Stimulated activated CD8-positive, alpha-beta memory T cell treated with anti-CD3 and anti-CD28 coated beads, Interleukin-7, amount 100 ng/mL, for 24 hours (primary cell): ENCODE measurements at places on chromosomes 4 and X.

DNA sequence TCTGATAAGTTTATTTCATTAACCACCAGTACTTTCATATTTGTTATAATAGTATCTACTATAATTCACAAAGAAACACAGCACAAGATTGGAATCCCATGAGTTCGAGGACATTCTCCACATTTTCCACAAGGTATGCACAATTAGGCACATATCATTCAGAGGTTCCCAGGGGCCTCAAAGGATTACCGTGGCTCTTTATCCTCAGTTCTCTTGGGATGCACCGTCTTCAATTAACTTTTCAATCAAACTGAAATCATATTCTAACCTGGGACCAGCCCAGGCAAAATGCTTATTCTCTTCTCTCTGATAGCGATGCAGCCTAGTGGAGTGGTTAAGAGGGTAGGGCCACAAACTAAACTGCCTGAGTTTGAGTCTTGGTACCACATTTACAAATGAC, 242.6 kb upstream of the RASGEF1B start:
- DNase-seq, result no peak

DNA sequence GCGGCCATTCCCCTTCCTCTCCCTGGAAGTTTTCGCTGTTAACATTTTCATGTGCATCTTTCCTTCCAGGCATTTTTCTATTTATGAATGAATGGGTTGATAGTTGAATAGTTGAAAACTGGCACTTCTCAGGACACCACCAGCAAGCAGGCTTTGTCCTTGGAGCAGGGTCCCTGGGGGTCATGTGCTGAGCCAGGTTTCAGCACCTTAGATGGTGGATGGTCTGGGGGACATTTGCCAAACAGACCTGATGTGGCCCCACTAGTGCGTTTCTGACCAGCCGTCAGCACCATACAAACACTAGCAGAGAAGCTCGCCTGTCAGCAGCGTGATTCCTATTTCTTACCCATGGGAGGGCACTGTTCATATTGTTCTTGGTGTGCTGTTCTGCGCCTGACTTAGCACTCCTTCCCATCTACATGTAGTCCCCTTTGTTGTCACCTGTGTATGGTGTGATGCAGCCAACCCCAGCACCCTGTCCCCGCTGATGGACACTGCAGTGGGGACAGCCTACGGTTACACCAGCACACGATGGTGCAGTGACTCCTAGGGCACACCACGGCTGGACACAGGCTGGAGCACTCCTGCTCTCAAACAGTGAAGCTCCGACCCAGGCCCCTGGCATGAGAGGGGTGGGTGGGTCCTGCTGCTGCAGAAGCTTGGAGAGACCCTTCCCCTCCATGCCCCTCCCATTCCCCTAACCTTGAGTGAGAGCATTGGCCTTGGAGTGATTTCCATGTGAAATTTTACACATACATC, 27.2 kb upstream of the WFS1 start:
- DNase-seq, result no peak

GRCh38 chr4:116328261-116328860, 757.0 kb downstream of the TRAM1L1 start:
- no peak for DNase-seq

- DNase-seq, result no peak
Observed at GRCh38 chr4:26013629-26014028, 99.6 kb downstream of the SMIM20 start.

GRCh38 chr4:177023951-177024350, 231.2 kb upstream of the VEGFC start:
- DNase-seq, result no peak

GRCh38 chr4:139951021-139951420, 203.0 kb downstream of the MAML3 start:
- no peak for DNase-seq

- DNase-seq, result no peak
Observed at GRCh38 chr4:173556398-173557131, 26.5 kb upstream of the HAND2 start.

DNA sequence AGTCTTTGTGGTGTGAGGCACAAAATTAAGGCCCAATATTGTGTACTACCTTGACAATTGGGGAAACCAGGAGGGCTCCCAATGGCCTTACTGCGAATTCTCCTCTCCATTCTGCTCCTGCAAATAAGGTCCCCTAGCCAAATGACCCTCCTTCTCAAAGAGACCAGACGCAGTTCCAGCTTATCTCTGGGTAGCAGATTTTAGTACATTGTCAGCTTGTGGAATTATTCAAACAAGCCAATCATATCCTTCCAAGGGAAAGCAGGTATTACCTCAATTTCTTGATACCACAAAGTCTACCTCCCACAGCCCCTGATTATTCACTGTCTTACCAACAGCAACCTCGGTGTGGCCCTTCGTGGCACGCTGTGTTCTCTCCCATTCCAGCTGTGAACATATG, 7.8 kb upstream of the ZBTB33 start:
- no peak for DNase-seq

- no peak for DNase-seq
Observed at GRCh38 chr4:185357211-185357610, 38.5 kb downstream of the LRP2BP start.

DNA sequence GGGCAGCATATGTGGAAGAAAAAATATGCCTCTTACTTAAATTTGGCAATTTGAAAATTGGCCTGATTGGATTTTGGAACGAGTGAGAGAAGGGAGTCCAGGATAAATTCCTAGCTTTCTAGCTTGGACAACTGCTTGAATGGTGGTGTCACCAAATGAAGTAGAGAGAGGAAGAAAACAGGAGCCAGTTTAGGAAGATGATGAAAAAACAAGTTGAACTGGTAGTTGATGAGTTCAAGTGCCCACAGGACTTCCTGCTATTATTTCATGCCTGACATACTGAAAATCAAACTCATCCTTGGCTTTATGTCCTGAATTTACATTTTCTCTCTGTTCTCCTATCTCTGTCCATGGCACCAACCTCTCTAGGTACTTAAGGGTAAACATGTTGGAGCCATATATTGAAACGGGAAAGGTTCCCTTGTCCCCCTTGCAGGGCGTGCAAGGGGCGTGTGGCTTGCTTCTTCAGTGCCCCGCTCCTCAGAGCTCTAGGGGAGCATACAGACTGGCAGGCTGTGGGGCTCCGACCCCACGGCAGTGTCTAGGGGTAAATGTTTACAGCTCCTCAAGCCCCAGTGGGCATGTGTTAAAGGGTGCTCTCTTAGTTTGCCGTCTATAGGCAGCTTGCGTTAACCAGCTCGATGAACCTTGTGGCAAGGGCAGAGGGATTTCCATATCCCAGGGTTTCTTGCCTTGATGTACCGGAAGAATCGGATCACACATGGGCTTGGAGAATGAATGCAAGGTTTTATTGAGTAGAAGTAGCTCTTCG, 250.7 kb upstream of the PGRMC2 start:
- no peak for DNase-seq

DNA sequence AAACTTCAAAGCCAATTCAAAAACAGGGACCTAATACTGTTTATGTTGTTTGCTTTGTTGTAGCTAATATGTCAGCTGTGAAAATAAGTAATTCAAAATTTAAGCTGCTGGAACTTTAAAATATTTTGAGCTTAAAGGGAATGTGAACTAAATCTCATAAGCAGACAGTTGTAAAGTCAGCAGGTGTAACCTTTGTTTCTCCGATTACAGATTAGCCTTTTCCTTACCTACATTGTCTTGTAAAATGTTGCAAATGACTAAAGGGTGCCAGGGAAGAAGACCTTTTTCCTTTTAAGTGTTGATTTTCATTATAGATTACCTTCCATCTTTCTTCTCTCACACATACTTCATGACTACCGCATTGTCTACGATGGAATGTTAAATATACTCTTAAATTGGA, 405.1 kb downstream of the KCNIP4 start:
- no peak for DNase-seq

DNA sequence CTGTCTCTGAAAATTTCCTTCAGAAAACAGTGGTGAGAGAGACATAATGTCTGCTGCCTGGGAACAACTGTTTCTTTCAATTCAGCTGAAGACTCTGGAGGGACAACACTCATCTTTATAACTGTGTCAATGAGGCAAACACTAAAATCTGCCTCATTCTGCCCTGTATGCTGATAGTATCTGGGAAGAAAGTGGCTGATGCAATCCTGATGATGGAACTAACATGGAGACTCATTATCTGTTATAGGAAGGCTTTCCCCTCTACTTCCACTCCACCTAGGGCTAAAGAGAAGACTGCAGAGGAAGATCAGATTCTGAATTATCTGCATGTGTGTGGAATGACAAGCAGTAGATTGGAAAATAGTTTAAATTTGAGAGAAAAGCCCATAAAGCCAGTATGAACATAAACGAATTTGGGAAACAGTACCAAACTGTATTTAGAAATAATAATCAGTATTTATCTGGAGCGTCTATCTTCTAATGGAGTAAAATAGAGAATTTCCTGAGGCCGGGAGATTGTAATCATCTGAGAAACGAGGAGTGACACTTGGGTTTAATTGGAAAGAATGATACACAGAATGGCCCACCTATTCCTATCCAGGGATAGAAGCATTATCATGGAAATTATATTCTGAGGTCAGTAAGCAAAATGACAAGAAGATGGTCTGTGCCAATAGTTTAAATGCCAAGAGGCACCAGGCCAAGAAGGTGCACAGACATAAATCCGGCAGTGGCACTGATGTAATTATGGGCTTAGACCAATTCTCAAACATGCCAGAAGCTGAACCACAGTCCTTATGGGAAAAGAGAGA, 85.4 kb downstream of the SHISA3 start:
- DNase-seq, result no peak

DNA sequence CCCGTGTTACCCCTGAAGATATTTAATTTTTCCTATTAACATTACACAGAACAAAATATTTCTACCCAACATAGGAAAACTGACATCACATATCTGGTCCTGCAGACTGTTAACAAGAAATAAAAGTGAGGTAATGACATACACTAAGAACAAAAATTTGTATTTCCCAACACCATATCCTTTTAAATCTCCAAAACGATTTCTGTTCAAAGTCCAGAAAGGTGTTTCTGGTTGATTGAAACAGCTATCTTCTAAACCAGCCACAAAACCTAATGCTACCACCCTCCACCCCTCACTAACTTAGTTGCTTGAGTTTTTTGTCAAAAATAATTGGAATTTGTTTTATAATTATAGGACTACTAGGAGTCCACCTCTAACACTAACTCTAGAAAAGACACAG, 7.1 kb downstream of the ANKRD50 start:
- no peak for DNase-seq

- no peak for DNase-seq
Observed at GRCh38 chr4:104330125-104330905, 164.4 kb downstream of the CXXC4 start.

- DNase-seq, result no peak
Observed at GRCh38 chr4:2068566-2068965, 9.4 kb downstream of the NAT8L start.

GRCh38 chr4:19721587-19721986, 530.1 kb upstream of the SLIT2 start:
- no peak for DNase-seq

GRCh38 chr4:164440199-164440598, 313.7 kb upstream of the SMIM31 start:
- no peak for DNase-seq

DNA sequence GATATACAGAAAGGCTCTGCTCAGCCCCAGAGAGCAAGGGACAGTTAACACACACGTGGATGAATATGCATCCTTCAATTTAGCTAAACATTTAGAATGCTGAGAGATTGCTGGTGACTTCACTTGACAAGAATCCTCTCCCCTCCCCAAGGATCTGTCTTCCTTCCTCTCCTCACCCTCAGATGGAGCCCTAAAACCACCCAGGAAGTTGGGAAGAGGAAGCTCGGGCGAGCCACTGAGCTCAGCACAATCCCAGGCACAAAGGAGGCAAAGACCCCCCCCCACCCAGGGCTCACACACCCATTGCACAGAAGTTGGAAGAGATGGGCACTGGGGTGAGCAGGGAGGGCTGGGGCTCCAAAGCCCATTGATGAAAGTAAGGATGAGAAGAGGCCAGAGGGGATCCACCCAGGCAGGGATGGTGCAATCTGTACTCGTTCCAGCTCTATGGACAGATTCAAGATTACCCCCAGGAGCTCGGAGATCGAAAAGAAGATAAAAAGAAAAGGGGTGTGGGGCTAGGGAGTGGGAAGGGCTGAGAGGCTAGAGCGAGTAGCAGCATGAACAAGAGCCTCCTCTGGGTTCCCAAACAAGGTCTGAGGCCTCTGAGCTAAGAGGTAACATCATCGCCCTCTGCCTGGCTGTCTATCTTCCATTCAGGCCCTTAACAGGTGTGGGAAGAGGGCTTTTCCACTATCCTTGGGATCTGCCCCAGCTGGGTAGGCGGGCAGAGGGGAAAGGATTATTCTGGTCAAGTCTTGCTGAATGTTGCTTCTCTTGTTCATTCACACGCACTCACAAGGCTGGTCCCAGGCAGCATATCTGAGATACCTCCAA, 1.2 kb downstream of the TFE3 start:
- DNase-seq, result no peak

DNA sequence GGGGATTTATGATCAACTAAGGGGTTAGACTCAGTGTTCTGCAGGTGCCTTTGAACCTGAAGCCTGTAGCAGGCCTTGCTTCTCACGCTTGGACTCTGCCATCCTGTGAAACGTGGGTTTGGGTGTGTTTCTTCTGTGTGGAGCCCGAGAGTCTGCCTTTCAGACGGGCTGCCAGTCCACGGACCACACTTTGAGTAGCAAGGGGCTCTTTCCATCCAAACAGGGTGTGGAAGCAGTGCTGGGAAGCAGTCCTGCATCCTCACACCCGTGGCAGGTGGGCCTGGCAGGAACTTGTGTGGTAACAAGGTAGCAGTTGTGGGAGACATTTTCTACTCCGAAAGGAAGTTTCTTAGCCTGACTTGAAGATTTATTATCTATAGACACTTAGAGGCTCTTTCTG, 22.7 kb downstream of the RGS12 start:
- DNase-seq, result no peak

DNA sequence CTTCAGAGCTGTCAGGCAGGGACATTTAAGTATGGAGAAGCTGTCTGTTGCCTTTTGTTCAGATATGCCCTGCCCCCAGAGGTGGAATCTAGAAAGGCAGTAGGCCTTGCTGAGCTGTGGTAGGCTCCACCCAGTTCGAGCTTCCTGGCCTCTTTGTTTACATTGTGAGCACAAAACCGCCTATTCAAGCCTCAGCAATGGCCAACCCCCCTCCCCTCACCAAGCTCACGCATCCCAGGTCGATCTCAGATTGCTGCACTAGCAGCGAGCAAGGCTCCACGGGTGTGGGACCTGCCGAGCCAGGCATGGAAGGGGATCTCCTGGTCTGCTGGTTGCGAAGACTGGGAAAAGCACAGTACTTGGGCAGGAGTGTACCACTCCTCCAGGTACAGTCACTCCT, 59.3 kb downstream of the ZNF674 start:
- DNase-seq, result no peak
